ENCODE measurements at places on chromosomes 7 and 10.

GRCh38 chr10:56599201-56599600 lies 238.1 kb upstream of the ZWINT start:
- DNase-seq = no peak

DNA sequence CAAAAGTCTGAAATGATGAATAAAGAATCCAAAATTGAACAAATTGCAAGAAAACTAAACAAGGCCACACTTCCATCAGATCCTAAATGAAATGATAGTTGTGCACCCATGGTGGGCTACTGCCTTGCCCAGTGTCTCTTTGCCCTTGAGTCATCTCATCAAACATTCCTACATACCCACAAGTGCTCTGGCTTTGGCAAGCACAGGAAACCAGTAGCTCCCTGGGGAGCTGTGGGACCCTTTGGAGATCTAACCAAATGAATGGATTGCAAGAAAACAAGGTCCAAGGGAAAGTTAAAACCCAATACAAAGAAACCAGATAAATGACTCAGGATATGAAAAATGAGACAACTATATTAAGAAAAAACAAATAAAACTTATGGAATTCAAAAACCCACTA lies 129.8 kb upstream of the TMEM229A start:
- DNase-seq = no peak

- DNase-seq = peak; percentile 5
Measured at GRCh38 chr10:103265717-103266329, 11.1 kb upstream of the INA start.

DNA sequence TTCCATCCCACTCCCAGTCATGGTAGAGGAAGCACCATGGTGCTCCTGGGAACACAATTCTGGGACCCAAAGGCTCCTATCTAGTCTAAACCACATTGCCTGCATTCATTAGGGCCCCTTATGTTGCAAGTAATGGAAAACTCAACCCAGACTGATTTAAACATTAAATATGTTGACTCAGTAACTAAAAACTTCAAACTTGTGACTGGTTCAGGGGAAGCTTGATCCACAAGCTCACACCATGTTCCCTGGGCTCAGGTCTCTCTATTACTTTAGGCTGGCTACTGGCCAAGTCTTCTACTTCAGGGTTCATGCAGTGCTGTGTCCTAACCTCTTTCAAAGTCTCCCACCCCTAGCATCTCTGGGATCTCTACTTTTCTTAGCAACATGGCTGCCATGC lies 13.1 kb downstream of the WNT16 start:
- DNase-seq = no peak

DNA sequence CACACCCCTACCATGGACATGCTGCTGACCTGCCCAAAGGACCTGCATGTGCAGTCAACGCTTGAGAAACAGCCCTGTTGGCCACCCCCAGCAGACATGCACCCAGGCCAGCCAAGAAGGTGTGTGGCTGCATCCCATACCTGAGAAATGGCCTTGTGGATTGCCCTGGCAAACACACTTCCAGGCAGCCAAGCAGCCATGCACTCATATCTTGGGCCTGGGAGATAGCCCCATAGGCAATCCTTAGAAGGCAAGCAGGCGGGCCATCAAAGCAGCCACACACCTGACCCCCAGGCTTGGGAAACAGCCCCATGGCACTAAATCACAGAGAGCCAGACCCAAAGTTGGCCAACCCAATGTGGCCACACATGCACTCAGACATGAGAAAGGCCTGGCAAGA lies 4.9 kb upstream of the AKR1B1 start:
- no peak for DNase-seq

DNA sequence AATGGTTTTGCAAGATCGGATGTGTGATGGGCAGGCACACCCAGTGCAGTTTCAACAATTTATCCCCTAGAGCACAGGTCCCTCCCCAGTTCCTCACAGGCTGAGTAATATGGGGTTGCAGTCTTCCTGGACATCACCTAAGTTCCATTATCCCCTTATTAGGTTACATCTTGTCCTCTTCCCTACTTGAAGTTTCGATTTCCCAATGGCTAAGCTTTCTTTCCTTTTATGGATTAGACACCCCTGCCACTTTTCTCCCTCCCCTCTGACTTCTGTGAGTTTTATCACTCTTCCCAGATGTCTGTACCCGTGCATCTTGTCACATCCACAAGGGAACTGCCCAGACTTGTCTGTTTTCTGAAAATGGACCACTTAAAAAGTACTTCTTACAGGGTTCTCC lies 2.4 kb upstream of the NIPSNAP2 start:
- no peak for DNase-seq

- no peak for DNase-seq
Measured at GRCh38 chr7:140597428-140597949, 43.1 kb downstream of the DENND2A start.

- no peak for DNase-seq
Measured at GRCh38 chr7:76047305-76047810, 442 bp downstream of the STYXL1 start.

DNA sequence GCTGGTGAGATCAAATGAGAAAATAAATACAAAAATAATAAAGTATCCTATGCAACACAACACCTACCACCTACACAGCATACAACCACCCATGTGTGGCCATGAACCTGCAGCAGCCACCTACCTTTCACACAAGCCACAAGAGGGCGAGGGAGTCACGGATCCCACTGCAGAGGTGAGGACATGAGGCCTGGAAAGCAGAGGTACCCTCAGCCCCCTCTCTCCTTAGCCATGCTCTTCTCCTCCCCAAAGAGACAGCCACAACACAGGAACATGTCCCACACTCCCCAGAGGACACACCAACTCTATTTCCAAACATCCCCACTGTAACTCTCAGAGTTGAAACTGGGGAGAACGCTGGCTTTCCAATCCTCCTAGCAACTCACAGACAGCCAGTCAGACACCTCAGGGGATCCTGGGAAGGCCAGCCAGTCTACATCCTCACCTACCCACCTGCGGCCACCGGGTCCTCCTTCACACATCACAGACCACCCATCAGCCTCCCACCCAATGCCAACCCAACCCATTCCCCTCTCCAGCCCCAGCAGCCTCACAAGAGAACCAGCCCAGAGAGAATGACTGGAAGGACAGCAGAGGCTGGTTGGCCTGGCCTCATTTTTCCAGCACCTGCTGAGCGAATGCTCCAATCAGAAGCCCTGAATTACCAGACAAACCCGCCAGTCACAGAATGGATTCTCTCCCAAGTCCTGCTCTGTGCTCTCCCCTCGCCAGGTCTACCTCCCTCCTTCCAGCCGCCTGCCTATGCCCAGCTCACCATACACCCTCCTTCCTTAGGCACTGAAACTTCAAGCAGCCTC lies 18.4 kb downstream of the DLG5 start:
- no peak for DNase-seq

DNA sequence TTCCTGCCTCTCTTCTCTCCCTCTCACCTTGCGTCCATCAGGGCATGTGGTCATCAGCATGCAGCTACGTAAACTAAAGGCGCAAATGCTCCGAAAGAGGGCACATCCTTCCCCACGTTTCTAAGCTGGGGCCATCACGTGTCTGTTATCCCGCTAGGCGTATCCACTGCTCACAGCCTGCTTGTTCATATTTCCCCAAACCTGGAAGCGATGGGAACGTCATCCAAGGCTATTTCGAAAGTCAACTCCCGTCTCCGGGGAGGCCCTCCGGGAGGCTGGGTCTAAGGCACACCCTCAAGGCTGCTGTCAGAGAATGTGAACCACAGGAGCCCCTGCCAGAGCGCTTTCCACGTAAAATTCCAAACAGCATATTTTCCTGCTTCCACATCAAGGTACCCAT lies 199.2 kb downstream of the DIP2C start:
- no peak for DNase-seq

DNA sequence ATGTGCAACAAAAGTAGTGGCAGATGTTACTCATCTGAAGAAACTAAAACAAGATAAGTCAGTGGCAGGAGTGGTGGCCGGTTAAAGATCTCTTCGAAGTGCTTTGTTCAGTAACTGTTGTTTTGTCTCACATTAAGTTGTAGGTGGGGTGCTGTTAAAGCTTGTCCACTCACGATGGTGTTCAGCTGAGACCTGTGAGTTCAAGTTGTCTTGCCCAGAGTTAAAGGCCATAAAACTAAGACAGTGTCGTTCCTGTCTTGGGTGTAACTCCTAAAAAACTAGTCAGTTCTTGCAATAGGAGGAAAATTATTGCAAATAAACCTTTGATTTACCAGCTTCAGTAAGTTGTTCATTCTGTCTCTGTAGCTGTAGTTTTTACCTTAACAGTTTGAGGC lies 857 bp upstream of the FOXP2 start:
- no peak for DNase-seq

GRCh38 chr10:98418665-98419468 lies 3.9 kb upstream of the PYROXD2 start:
- DNase-seq = no peak

- DNase-seq = no peak
Measured at GRCh38 chr7:467856-468545, 51.6 kb downstream of the PDGFA start.

DNA sequence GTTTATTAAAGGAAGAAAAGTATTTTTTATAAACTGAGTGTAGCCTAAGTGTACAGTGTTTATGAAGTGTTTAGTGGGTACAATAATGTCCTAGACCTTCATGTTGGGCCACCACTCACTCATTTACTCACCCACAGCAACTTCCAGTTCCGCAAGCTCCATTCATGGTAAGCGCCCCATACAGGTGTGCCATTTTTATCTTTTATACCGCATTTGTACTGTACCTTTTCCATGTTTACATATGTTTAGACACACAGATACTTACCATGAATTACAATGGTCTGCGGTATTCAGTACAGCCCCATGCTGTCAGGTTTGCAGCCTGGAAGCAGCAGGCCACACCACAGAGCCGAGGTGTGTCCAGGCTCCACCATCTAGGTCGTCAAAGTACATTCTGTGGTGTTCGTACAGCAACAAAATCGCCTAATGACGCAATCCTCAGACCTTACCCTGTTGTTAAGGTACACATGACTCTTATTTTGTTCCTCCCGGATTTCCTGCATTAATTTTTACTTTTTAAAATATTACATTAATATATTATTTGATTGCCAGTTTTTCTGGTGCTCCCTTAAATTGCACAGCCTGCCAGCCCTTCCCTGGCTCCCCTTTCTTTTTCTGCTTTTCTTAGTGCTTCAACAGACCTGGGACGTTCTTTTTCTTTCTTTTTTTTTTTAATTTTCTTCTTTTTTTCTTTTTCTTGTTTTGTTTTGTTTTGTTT lies 881 bp upstream of the SSBP1 start:
- DNase-seq = peak; percentile 1

DNA sequence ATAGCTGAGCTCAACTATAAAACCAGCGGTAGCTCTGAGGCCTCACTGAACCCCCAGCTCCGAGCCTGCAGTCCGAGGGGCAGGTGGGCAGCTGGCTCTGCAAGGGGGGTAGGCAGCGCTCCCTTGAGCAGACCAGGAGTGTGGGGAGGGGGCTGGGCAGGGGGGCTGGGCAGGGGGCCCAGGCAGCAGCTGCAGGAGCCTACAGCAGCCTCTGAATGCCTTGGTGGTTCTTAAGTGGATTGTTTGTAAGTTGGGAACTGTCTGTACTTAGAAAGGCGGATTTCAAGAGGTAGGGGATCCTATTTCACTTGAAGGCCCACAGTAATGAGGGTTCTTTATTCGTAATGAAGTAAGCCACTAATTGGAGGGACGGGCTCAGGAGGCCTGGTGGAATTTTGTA lies 72.3 kb downstream of the ICA1 start:
- DNase-seq = no peak

DNA sequence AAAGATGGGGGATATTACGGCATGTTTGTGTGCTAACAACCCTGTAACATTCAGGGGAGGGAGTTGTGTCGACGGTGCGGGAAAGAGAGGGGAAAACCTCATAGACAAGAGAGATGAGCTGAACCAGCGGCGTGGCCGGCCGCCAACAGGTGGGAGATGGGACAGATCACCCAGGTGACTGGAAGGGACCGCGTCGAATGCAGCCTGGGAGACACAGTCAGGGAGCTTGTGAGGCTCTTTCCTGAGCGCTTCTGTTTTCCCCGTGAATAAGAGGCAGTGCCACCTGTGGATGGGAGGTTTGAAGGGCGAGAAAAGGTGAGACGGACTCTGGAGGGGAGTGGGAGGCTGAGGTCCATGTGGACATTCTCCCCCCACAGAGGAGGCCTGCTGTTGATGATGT lies 9.9 kb upstream of the PRKAG2 start:
- no peak for DNase-seq

GRCh38 chr7:4621396-4621795 lies 60.7 kb upstream of the FOXK1 start:
- DNase-seq = no peak

GRCh38 chr10:43162604-43163003 lies 24.4 kb downstream of the CSGALNACT2 start:
- no peak for DNase-seq

GRCh38 chr7:28182071-28182471 lies 1.5 kb upstream of the JAZF1 start:
- DNase-seq = no peak

- DNase-seq = no peak
Measured at GRCh38 chr10:127168261-127168660, 28.1 kb downstream of the INSYN2A start.

DNA sequence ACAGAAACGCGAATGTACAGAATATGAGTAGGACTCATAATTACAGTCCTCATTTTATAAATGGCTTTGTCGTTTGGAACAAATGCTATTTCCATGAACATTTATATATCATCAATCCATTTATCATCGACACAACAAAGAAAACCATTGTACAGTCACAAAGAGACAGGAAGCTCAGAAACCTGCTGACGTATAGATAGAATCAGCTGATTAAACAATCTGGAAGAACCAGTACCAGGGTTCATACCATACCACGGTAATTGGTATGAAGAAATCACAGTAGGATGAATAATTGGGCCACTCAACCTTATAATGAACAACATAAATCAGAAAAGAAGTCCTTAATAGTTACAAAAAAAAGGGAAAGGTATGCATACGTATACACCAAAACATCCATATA lies 295.0 kb downstream of the PARD3 start:
- no peak for DNase-seq

- DNase-seq = no peak
Measured at GRCh38 chr7:90988996-90989765, 275.1 kb upstream of the FZD1 start.

- no peak for DNase-seq
Measured at GRCh38 chr10:43234471-43235041, 32.3 kb downstream of the RASGEF1A start.

DNA sequence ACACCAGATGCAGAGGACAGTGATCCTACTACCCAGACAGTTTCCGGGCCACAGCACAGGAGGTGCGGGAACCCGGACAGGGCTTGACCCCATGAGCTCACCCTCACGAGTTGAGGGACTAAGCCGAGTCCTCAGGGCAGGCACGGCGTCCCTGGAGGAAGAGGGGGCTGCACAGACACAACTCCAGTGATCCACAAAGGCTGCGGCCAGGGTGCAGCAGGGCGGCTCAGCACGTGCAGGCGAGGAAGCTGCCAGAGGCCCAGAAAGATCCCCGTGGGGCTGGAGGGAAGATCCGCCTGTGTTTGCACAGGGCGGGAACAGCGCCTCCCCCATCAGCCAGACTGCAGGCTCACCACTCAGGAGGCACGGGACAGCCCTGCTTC lies 45.9 kb upstream of the TMEM72 start:
- DNase-seq = no peak

DNA sequence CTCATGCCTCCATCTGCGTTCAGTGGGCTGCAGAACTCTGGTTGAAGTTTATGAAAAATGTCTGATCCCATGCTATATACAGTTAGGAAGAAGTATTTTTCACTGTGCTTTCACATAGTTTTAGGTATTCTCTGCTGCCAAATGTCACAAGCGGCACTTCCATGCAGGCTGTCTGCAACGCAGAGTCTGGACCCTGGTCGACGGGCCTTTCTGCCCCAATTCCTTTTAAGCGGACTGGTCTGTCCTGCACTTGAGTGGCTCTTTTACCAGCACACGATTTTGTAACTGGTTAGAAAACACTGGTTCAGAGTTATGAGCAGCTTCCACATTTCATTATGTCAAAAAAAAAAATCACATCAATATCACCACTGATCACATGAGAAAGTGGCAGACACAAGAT lies 143.0 kb downstream of the DIP2C start:
- no peak for DNase-seq

Data from T follicular helper cell (primary cell).